Activated naive CD4-positive, alpha-beta T cell (primary cell): ENCODE measurements at places on chromosomes 11 and 22.

GRCh38 chr11:1987024-1987423 is 10.6 kb downstream of the H19 start:
- DNase-seq = no peak

DNA sequence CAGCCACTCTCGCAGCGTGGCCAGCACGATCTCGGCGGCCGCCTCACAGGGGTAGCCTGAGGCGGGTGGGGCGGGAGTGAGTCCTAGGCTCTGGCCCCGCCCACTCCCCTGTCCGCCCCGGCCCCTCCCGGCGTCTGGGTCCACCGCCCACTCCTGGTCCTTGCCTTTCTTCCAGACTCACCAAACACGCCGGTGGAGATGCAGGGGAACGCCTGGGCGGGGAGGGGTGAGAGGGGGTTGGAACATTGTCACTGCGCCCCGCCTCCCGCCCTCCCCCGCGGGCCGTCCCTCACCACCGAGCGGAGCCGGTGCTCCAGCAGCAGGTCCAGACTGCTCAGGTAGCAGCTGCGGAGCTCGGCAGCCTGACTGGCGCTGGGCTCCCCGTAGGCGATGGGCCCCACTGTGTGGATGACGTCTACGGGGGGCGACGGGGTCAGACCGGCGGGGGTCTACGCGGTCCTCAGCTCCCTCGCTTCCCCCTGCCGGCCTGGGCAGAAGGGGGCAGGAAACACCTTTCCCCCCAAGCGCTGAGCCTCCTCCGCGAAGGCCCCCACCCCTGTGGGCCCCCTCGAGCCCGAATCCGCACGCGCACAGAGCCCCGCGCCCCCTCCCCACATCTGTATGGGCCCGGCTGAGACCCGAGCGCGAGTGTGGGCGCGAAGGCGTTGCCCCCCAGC is 13.2 kb downstream of the OTUB1 start:
- no peak for DNase-seq

GRCh38 chr11:104736502-104736901 is 161.8 kb downstream of the CASP12 start:
- no peak for DNase-seq

GRCh38 chr11:30091246-30091645 is 74.4 kb upstream of the KCNA4 start:
- no peak for DNase-seq

DNA sequence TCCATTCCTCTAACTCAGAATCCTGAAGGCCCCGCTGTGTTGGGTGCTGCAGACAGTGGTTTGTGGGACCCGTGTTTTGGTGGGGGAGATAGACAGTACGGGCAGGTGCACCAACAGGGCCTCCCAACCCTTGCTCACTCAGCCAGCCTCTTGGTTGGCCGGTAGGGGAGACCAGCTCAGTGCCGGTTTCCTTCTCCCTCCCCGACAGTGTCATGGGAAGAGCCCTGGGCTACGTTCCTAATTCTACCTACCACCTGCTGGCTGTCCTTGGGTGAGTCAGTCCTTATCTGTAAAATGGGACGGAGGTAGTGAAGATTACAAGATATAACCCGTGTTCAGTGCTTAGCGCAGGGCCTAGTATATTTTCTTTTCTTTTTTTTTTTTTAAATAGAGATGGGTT is 5.9 kb downstream of the TMEM134 start:
- DNase-seq = no peak

GRCh38 chr11:88689548-88690240 is 352.2 kb upstream of the CTSC start:
- DNase-seq = no peak

GRCh38 chr22:24883432-24883831 is 63.1 kb downstream of the LHFPL7 start:
- no peak for DNase-seq

GRCh38 chr11:131695889-131696429 is 325.5 kb downstream of the NTM start:
- DNase-seq = no peak

DNA sequence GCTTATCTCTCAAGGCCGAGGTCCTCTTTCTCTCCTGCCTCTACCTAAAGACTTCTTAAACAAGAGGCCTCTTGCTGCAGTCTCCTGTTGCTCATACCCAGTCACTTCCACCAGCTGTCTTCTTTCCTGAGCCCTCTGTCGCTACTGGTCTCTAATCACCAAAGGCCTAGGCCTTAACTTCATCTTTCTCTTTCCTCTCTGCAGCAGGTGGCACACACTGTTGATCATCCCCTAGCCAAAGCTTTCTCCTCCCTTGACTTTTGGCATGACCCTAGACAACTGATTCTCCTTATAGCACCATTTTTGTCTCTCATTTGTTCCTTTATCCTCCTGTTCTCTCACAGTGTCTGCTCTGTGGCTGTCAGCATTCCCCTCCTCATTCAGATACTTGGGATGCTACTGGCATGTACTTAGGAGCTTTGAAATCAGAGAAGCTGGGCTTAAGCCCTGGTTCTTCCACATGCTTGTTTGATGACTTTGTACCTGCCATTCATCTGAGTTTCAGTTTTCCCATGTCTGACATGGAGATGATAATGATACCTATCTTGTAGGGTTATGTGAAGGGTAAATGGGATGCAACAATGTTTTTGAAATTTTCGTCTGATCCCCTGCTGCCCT is 22.4 kb downstream of the ENDOD1 start:
- DNase-seq = no peak

DNA sequence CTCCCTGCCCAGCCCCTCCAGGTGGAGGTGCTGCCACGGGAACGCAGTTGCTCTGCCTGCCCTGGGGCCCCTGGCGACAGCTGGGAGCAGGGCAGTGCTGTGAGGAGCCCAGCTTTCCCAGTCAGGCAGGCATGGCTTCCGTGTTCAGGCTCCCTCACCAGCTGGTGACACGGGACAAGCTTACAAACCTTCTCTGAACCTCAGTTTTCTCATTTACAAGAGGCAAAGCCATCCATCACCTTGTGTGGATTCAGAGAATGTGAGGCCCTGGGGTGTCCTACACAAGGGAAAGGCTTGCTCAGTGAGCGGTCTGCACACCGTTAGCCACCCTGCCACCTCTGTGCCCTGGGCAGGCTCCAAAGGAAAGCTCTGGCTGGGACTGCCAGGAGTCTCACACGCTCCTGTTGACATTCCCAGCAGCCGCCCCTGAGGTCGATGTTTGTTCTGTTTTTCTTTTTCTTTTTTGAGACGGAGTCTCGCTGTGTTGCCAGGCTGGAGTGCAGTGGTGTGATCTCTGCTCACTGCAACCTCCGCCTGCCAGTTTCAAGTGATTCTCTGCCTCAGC is 23.5 kb downstream of the SUN2 start:
- no peak for DNase-seq

DNA sequence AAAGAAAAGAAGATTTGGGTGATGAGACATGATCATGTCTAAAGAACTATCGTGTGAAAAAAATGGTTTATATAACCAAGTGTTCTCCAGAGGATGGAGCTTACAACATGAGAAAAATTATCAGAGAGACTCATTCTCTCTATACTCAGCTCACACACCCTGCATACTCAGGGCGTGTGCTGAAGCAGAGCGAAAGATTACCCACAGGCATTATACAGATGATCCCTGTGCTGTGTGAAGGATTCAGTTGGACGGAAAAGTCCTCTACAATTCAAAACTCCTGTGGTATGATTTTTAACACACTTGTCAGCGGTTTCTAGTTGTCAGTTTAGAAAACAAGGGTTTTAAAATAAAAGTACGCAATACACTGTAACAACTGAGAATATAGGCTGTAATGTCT is 267.3 kb downstream of the DLG2 start:
- no peak for DNase-seq

DNA sequence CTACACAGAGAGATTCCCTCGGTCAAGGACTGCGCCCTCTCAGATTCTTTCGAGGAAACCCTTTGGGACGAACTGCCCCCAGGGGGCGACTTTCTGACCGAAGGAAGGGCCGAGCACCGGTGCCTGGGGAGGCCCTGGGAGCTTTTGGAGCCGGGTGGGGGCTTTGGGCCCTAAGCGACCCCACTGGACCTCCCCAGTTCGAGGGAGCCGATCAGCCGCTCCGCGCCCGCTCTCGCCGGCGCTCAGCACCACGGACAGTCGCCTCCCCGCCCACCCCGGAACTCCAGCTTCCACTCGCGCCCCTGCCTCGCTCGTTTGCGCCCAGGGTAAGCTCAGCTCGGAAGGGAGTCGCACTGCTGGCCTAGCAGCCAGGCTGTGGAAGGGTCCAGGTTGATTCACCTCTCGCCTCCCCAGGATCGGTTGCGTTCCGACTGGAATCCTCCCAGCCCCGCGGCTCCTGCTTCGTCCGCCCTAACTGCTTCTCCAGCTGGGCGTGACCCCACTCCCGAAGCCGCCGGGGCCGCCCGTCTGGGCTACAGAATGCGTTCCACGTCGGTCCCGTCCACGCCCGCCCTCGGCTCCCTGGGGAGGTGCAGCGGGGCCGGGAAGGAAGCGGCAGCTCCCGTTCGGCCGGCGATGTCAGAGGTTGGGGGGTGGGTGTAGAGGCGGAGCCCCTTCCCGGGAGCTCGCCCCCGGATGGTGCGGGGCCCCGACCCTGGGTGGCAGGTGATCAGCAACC is 428 bp downstream of the SCN3B start:
- DNase-seq = no peak

- no peak for DNase-seq
Observed at GRCh38 chr11:123377355-123377754, 52.7 kb upstream of the GRAMD1B start.

DNA sequence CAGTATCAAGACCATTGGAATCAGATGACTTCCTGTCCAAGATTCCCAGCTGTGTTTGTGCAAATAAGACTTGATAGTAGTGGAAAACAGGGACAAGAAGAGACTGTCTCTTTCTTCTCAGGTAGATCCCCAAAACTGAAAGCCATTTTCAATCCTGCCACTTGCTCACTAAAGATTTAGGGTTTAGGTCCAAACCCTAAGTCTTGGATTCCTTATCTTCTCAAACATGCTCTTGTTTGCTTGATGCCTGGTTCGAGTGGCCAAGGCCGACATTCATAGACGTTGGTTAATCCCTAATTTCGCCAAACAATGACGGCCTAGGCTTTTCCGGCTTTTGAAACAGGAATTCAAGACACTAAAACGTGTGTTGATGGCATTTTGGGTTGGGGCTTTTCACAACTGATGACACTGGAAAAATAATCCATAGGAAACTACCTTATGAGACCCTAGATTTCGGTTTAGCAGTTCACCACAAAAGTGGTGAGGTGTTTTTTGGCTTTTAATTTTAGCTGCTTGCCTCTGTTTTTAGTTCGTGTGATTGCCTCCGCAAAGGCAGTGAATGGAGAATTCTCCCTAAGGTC is 1.0 kb upstream of the GTPBP1 start:
- DNase-seq = no peak

- no peak for DNase-seq
Observed at GRCh38 chr11:96235751-96236150, 107.2 kb downstream of the MAML2 start.

DNA sequence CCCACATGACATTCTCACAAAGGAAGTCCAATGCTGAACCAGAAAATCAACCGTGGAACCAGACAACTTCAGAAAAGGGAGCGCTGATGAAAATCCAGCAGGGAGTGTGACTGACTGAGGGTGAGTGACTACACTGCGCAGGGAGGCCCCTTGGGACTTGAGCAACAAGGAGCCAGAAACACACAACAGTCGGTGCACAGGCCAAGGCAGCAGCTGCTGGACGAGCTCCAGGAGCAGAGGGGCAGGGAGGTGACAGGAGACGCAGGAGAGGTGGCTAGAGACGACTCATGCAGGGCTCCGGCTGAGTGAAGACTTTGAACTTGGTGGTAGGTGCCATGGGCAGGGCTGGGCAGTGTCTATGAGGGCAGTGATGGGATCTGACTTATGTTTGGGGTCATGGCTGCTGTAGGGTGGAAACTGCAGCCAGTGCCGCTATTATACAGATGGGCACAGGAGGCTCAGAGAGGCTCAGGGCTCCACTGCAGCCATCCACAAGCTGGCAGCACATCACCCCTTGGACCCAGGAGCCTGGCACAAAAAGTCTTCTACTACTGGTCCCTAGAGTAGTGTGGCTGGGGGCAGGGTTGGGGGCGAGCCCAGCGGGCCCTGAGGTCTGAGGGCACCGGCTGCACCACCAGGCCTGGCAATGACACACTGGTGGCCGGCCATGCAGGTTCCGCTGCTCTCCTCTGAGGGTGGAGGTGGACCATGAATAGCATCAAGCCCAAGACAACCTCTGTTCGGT is 10.3 kb upstream of the FADD start:
- DNase-seq = no peak

DNA sequence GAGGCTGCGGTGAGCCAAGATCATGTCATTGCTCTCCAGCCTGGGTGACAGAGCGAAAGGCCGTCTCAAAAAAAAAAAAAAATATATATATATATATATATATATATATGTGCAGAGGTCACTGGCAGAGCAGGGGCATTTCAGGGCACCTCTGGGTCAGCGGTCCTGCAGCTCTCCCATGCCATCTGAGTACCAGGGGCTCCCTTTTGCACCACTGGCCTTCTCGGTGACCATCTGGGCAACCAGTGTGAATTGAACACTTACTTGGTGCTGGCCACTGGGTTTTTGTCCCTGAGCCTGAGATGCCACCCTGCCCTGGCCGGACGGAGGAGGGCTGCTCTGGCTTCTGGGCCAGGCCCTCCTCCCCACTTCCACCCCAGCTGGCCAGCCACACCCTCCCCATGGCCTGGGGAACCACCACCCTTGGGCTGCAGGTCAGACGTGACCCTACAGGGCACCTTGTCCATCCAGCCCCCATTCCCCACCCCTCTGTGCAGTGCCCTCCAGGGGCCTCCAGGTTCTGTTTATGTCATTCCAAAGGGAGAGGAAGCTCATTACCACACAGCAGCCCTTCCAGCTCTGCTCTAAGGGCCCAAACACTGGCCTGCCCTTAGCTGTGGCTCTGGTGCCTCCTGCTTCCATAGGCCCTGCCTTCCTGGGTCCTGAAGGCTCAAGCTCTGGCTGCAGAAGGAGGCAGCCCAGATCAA is 10.3 kb downstream of the MAPK8IP1 start:
- no peak for DNase-seq

DNA sequence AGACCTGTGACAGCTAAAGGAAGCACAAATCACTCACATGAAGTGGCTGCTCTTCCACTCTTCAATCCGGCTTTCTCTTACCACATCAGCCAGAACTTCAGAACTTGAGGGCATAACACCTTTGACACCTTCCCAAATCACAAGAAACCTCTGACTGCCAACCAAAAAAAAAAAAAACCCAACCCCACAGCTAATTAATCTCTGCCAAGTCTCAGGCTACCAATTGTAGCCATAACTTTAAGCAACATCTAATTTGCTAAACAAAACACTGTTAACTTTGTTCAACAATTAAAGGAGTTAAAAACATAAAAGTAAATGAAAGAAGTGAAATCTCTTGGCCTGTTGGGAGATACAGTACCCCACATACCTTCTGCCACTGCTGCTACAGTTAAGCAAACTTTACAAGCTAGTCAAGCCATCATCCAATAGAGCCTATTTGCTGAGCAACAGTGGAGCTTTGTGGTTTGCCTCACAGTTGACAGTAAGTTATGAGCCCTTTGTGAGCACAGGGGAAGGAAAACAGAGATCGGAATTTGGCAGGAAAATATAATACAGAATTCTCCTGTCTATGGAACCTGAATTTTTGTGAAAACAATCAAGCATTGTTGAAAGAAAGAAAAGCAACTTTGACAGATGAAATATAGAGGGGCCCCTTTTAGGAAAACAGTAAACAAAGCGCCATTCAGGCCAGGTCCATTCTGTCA is at the start of gene SOX6:
Gene SOX6 (minus strand): TSS at position 490 of the 704 bp plus-strand sequence. CDS start 15,298 bp downstream, outside the sequence.
- DNase-seq = no peak
